Activated CD4-positive, alpha-beta memory T cell treated with anti-CD3 and anti-CD28 coated beads for 36 hours (primary cell): ENCODE measurements at places on chromosomes 3 and 15.

GRCh38 chr3:186444974-186445373 is 82.9 kb upstream of the DGKG start:
- DNase-seq, result no peak

- no peak for DNase-seq
Measured at GRCh38 chr3:86914670-86915069, 76.3 kb downstream of the VGLL3 start.

GRCh38 chr3:98966862-98967546 is 65.5 kb upstream of the DCBLD2 start:
- DNase-seq, result no peak

DNA sequence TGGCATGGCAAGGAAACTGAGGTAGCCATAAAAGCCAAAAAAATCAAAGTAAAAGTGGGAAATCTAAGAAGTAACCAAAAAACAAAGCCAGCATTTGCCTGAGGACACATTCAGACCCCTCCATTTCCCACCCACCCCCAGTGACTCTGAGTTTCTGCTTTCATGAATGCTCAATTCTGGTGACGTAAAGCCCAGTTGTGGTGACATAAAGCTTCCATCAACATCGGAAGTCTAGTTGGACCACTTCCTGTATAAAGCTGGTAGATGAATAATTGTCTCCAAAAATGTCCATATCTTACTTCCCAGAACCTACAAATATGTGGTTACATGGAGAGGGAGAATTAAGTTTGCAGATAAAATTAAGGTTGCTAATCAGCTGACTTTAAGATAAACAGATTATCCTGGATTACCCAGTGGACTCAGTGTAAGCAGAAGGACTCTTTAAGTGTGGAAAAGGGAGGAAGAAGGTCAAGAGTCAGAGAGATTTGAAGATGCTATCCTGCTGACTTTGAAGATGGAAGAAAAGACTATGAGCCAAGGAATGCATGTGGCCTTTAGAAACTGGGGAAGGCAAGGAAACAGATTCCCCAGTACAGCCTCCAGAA is 62.0 kb upstream of the ST3GAL6 start:
- DNase-seq, result no peak

GRCh38 chr3:134373271-134374104 is 759 bp downstream of the AMOTL2 start:
- DNase-seq, result no peak

- no peak for DNase-seq
Measured at GRCh38 chr15:49964551-49964950, 154.5 kb downstream of the ATP8B4 start.

DNA sequence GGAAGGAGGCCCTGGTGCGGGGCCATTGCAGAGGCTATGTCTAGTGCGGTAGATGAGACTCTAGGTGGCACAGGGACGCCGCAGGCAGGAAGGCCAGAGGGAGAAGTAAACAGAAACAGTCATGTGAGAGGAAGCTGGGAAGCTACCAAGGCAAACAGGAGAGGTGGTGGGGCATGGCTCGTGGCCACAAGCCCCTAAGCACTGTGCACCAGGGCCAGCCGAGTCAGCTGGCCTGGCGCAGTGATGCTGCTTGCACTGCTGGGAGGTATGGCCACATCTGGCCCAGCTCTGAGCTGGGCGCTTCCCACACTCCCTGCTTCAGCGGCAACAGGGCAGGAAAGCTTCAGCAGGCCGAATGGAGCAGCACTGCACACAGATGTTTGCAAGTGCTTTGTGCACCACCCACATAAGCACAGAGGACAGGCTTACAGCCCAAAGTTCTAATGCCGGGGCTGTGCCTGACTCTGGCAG is 76.6 kb downstream of the SRGAP3 start:
- DNase-seq, result no peak

DNA sequence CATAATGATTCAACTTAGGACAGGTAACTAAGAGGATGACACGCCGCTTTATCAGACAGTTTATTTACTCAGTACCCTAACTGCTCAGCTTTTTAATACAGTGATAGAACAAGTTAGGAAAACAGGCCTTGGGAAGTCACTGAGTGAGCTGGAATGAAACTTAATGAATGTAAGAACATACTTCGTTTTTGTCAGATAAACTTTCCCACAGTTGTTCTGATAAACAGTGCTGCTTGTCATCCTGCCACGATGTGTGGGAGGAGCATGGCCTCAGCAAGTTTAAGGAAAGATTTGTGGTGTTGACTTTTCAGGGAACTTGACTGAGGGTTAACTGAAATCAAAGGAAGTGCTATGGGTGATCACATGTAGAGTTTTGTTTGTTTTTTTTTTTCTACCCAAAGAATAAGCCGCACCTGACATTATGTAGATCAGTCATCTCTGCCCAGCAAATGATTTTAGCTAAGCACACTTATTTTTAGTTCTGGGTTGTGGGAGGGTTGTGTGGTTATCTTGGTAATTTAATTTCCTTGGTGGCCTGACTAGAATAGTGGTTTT is 5.6 kb upstream of the P2RY14 start:
- DNase-seq, result peak; percentile 67

- DNase-seq, result no peak
Measured at GRCh38 chr3:11622586-11623550, 20.8 kb downstream of the VGLL4 start.

DNA sequence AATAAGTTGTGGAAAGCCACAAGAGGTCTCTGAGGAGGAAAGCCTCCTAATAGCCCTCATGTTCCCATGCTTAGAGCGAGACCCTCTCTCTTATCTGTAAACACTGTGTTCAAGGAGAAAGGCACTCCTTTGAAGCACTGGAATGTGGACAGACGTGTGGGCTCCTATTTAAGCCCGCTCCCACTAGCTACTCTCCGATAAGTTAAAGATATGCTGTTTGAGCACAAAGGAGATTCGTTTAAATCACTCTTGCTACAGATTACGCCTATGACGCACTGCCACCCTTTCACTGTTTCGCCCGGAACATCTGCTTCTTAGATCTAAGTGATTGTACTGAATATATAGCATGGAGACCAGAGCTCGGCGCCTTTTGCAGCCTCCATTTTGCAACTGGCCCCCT is 57.8 kb upstream of the FAM3D start:
- no peak for DNase-seq

- no peak for DNase-seq
Measured at GRCh38 chr3:191397771-191398170, 63.2 kb upstream of the PYDC2 start.

DNA sequence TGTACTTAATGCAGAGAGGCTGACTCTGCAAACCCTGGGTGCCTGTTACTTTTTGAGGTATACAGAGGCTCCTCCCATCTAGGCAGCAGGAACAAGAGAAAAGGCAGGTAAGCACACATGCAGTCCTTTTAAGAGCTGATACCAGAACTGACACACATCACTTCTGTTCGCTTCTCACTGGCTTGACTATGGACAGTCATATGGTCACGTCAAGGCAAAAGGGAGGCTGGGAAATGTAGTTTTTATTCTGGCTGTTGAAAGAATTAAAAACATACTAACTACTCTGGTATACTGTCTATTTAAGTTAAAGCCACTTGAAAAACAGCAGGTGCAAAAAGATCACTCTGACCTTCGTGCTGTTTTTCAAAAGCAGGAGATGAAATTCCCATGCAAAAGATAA is 218.3 kb downstream of the CTNNB1 start:
- DNase-seq, result no peak

DNA sequence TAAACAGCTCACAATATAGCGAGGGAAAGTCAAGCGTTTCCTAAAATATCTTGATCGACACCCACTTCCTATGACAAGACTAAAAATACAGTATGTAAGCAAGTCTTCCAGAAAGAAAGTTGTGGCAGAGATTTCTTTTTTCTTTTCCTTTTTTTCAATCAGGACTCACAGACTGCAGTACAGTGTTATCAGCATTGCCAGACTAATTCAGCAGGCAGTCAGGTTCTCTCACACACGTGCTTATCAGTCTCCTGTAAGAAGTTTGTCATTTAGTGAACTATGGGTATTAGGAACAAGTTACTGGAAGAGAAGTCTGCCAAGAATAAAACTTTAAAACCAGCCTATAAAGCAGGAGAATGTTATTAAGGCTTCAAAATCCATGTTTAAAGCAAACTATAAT is 32.8 kb upstream of the ZNF385D start:
- DNase-seq, result no peak

DNA sequence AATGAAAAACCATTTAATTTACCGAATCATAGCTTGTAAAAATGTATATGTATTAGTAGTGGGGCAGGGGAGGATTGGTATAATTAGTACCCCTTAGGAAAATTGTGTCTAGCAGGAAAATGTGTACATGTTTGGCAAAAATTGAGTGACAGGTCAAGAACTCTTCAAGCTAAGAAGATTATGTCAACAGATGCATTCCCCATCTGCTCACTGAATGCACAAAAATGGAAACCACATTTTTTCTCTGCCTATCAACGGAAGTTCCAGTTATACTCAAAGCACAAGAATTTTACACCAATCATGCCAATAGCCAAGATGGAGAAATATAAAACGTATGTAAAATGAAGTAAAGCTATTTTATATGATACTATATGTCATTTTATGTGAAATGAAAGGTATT is 377.8 kb downstream of the KCNH8 start:
- no peak for DNase-seq

- DNase-seq, result no peak
Measured at GRCh38 chr3:126252373-126252772, 72.0 kb upstream of the ALDH1L1 start.

- no peak for DNase-seq
Measured at GRCh38 chr3:67683522-67683921, 29.1 kb upstream of the SUCLG2 start.

DNA sequence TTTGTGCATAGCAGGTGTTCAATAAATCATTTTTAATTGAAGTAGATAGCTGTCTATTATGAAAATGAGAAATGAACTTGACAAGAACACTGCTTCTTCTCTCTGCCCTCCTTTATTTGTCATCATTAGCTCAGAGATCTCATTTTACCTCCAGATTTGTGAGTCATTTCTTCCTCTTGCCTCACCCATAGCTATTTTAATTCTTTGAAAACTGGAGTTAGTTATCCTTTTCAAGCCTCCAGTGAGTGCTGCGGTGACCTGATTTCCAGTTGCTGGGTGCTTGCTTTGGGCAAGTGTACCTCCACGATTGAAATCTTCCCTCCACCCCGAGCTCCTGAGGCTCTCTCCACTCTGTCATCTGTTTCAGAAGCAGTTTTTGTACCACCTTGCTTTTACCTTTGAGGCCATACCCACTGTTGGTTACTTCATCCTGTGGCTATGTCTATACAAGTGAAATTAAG is 114.6 kb downstream of the NFKBIZ start:
- DNase-seq, result peak; percentile 60

GRCh38 chr15:90981681-90982080 is 12.7 kb downstream of the PRC1 start:
- DNase-seq, result no peak

GRCh38 chr3:52056521-52056967 is at the start of gene DUSP7:
Gene DUSP7 (minus strand): TSS chr3:52056571. CDS start chr3:52056366, 205 bp downstream.
- DNase-seq, result peak; percentile 73

DNA sequence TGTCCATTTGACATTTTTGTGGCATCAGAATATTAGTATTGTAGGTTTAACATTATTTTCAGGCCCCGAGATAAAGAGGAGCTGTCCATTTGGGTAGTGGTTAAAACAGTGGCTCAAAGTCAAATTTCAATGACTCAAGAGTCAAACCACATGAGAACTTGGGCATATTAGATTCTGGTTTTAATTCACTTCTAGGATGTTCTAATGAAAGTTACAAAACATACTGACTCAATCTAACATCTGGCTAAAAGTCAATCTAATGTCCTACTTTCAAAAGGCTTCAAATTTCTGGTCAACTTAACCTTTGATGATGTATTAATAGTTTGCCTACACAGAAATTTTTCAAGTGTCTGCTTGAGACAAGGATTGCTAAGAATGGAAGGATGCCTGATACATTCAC is 112.4 kb downstream of the ABI3BP start:
- no peak for DNase-seq

DNA sequence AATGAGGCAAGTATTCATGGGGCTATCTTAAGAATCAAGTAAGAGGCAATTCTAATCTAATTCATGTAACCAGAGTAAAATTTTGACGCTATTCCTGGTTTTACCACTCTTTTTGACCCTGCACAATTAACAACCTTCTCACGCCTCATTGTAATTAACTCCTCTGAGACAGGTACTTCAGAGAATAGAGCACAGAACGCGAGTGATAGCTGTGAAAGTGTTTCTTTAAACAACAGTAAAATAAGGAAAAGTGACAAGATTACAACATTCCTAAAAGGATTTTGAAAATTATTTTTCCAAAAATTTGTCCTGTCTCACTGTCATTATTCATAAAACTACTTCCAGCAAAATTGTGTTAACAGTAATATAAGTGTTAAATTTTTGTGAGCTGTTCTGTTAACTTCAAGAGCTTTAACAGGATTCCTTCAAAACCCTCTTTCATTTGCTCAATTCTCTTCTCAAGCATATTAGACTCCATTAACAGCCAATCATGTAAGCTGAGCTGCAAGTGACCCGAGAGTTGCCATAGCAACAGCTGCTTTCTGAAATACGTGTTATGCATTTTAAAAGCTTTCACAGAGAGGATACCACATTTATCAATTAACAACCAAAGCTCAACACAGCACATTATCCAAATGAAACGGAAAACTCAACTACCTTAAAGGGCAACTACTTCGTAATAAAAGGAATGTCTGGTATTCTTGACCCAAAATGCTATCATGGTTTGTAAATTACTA is 93.1 kb downstream of the STAG1 start:
- DNase-seq, result no peak

DNA sequence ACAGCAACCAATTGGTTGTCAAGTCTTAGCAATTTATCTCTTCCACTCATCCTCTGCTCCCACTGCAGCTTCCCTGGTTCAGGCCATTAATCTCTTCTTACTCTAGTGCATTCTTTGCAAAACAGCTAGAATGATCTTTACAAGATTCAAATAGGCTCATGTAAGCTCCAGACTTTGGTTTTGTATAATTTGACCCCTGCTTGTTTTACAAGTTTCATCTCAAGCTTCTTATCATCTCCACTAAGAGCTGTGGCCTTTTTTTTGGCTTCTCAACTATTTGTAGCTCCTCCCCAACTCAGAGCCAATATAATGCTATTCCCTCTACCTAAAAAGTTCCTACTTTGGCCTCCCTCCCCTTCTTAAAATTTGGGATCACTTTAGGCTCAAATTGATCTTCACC is 121.8 kb downstream of the GOLIM4 start:
- no peak for DNase-seq

DNA sequence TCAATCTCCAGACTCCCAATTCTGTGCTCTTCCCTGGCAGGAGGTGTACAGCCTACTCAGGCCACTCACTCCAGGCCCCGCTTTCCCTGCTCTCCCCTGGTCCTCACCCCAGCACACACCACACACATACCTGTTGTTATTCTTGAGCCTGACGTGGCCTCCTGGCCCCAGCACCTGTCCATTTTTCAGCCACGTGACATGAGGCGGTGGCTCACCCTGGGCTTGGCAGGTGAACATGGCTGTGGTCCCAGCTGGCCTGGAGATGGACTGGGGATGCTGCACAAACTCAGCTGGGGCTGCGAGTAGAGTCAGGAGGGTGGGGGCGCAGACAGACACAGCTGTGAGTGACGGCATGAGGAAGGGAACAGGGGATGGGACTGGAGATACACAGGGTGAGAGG is 27.3 kb downstream of the RNU5B-1 start:
- no peak for DNase-seq

- DNase-seq, result no peak
Measured at GRCh38 chr3:59319442-59319841, 269.6 kb upstream of the CFAP20DC start.

- no peak for DNase-seq
Measured at GRCh38 chr3:76387000-76387399, 601.7 kb upstream of the ZNF717 start.

- no peak for DNase-seq
Measured at GRCh38 chr3:52120556-52121463, 33.4 kb downstream of the POC1A start.
